DMS53 (cell line): ENCODE measurements at places on chromosomes 4 and X.
A peak's percentile ranks its signal among the peaks of the same experiment; 100 is the strongest.

GRCh38 chr4:8939160-8939839 is 67.7 kb upstream of the HMX1 start:
- DNase-seq = no peak

DNA sequence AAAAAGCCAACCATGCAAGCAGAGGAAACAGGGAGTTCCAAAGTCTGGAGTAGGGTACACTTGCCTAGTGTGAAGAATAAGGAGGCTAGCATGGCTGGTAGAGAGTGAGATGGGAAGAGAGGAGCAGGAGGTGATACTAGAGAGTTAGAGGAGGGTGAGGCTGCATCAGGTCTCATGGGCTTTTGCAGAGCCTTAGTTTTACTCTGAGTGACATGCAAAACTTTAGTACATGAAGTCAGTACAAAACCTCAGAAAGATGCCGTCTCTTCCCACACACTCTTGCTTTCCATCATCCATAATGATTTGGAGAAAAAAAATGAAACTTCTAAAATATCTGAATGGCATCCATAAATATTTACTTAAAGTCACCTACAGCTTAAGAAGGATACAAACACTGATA is 5.0 kb downstream of the OPRPN start:
- no peak for DNase-seq

DNA sequence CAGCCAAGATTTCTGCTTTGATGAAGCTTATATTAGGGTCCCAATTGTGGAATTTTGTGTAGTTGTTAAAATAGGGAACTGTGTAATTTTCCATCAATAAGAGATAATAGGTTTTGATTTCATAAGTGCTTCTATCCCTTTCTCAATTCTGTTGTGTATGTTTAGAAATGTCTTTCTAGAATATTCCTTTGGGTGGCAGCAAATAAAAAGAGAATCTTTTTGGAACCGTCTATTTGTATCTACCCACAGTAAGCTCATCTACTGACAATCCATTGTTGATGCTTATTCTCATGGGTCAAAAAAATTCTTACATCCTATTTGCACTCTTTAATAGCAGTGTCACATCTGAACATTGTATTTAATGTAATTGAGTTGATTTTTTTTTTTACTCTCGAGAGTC is 61.7 kb downstream of the TMA16 start:
- DNase-seq = peak; percentile 50

GRCh38 chrX:25427873-25428555 is 412.2 kb upstream of the ARX start:
- peak; percentile 30 for DNase-seq

DNA sequence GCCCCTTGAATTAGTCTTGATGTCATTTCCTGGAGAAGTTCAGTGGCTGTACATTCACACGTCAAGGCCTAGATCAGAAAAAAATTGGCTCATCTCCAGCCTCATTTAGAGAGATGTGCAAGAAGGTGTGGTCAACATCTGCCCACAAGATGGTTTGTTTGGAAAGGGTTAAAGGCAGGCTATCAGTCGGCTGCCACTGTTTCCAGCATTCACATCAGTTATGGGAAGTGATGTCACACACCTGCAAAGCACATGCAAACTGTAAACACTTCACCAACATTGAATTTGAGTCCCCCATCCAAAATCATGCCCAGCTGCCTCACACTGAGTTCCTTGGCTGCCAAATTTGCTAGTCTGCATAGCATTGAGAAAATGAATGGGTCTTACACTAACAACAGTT is 498.3 kb upstream of the INTU start:
- no peak for DNase-seq

DNA sequence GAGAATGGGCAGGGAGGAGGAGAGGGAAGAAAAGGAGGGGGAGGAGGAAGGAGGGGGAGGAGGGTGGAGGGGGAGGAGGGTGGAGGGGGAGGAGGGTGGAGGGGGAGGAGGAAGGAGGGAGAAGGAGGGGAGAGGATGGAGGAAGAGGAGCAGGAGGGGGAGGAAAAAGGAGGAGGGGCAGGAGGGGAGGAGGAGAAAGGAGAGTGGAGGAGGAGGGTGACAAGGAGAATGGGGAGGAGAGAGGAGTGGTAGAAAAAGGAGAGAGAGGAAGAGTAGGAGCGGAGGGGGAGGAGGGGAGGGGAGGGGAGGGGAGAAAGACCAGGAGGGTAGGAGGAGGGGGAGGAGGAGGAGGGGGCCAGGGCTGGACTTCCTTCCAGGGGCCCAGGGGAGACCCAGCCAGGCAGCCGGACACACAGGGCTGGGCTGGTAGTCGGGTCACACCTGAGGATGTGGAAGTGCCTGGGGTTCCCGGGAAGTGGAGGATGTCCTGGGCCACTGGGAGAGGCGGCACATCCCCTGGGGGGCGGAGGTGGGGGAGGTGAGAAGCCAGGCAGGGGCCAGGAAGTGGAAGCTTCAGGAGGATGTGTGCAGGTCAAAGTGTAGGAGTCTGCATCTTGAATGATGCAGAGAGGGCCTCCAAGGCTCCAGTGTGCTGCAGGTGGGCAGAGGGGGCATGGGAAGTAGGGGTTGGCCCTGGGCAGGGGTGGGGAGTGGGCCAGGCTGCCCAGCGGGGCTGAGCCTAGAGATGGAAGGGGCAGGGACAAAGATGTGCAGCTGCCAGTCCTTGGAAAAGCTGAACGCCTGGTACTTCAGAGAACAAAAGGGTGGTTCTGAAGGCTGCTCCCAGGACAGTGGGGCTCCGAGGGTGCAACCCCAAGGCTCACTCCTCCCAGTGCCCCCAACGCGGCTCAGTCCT is 18.8 kb downstream of the IL3RA start:
- DNase-seq = no peak

- DNase-seq = no peak
Observed at GRCh38 chr4:93144644-93145043, 683.9 kb upstream of the ATOH1 start.

DNA sequence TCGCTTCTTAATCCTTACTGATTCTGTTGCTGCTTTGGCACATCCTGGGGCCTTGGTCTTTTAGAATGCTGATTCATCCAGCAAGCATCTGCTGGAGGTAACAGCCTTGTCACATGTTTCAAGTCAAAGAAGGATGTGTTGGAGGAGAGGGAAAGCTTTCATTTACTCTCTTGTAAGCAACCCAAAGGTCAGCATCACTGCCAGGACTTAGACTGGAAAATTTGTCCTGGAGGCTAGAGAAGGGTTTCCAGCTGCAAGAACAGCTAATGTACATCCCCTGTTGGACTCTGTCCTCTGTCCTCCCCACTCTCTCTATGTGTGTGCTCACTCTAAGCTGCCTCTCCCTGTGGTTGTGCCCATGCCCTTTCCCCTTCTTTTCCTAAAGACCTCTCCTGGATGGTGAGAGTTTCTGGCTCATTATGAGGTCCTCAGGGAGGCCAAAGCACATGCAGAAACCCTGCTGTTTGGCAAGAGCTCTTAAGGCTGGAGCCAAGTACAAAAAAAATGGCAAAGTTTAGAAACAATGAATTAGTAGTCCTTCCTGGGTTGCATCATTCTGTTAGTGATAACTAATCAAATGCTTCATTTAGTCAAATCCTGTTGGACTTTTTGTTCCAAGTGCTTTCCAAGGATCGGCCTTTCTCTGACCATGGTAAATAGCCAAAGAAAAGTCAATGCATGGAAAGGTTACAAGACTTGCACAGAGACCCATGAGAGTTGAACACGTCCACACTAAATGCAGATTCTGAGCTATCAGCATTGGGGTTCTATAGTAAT is 13.4 kb upstream of the SRPX start:
- DNase-seq = peak; percentile 33

- peak; percentile 28 for DNase-seq
Observed at GRCh38 chr4:77861495-77861894, 1.1 kb upstream of the MRPL1 start.

GRCh38 chr4:113531572-113531971 is 230.0 kb downstream of the CAMK2D start:
- no peak for DNase-seq

GRCh38 chr4:85548841-85549240 is 73.9 kb downstream of the ARHGAP24 start:
- no peak for DNase-seq

DNA sequence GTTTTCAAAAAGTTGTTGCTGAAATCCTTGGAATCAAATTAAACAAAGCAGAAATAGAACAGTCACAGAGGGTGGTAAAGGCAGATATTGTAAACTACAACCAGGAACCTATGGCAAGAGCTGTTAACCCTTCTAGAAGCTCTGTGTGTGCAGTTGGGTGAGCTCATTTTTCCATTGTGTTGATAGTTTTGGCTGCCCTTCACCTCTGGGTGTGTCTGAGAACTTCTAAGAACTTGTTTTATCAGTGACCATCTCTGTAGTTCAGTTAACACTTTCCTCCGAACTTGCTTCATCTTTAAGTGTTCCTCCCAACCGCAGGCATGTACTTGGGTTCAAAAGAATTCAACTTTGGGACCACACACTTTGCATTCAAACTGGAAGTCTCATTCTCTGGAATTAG is 32.7 kb downstream of the RBMX start:
- no peak for DNase-seq

DNA sequence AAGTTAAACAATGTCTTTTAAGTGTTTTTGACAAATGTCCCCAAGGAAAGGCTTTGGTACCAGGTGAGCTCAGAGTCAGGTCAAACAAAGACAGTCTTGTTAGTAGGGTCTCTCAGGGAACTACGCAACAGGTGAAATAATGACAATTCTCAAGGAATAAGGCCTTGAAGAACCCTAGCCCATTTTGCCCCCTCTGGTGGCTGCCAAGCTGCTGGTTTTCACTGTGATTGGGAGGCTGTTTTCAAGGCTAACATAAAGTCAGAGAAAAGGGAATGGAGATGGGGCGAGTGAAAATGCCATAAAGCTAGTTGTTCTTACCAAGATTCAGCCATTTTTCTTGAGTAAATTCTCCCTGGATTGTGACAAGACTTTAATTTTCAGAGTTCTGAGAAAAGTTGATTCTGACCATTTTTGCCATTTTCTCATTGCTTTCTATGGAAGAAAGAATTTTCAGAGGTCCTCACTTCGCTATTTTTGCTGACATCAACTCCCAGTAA is 58.7 kb downstream of the RWDD4 start:
- peak; percentile 27 for DNase-seq

- DNase-seq = no peak
Observed at GRCh38 chr4:98290511-98290910, 29.3 kb downstream of the RAP1GDS1 start.

DNA sequence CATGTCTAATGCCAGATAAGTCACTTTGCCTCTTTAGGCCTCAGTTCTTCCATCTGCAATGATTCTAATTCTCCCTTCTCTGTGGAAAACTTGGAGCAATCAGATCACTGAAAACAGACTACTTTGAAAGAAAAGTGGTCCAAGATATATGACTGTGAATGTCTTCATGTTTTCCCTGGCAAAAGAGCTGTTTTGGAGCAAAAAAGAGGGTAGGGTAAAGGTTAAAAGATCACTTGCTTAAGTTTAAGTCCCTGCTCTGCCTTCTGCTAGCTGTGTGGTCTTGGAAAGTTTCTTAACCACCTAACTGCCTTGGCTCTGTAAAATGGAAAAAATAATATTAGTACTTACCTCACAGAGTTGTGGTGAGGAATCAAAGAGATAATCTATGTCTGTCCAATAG is 140.3 kb upstream of the PAK3 start:
- DNase-seq = no peak

GRCh38 chrX:129665916-129666644 is 11.3 kb upstream of the APLN start:
- no peak for DNase-seq

DNA sequence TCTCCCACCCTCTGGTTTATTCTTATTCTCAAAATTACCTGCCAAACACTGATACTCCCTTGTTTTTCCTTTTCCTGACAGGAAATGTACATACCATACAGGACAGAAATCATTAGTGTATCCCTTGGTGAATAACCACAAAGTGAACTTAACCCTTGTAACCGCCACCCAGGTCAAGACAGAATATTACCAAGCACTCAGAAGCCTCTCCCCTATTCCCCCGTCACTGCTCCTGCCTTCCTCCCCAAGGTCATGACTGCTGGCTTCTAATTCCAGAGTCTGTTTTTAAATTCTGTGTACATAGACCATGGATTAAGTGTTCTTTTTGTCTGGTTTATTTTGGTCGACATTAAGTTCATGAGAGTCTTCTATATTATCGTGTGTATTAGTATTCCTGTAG is 37.7 kb downstream of the HTT start:
- DNase-seq = no peak

DNA sequence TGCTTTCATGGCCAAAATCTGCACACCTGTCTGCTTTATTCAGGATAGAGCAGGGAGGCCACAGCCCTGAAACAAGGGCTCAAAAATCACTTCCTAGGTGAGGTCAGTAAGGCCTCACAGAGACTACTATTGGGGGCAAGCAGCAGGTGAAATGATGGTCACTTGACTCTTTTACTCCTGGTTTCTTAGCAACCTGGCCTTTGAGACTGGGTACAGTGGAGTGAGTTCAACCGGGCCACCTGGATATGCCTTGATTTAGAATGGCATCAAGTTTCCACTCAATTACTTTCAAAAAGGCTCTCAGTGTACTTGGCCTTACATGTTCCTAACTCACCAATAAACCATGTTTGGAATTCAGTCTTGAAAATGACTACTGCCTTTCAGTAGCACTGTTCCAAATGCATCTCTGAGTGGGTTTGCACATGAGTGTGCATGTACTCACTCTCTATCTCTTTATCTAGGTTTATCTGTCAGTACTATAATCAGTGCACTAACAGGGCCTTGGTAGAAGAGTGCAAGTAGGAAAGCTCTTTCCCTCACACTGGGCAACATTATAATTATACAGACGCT is 388.2 kb downstream of the OPHN1 start:
- peak; percentile 65 for DNase-seq

DNA sequence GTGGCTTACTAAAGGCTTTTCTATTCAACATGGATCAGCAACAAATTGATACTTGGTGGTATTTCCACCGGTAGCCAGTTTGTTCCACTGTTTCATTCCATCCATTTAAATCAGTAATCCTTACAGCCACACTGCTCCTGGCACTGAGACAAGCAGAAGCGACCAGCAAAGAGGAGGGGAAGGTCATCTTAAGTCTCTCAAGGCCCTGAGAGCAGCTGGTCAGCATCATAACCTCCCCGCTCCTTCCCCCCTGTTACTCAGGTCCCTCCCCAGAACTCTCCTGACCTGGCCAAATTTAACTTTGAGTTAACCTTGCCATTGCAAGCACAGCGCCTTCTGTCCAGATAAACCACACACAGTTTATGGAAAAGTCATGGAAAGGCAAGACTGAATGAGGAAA is 331.3 kb upstream of the KLF3 start:
- DNase-seq = no peak

DNA sequence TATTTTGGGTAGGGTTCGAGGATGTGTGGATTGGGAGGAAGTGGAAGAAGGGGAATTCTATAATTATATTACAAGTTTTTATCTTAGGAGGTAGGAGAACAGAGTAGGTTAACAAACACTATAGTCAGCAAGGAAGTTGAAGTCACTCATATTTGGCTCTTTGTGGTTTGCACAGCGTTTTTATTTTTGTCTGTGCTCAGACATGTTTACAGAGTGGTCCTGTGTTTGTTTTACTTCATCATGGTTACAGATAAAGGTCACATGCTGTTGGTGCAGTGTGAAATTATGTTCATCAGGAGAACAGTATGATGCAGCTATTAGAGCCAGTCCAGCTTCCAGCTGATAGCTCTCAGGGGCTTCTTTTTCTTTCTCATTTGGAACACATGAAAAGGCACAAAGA is 299.9 kb upstream of the SFRP2 start:
- DNase-seq = no peak
